ENCODE measurements at places on chromosomes 11 and 22. TPM values are rescaled to one million over a fixed set of nuclear protein-coding genes. Genes with fewer than 3 reads are reported as not detected.

The TBX10 gene
- 1.1 TPM for polyA plus RNA-seq

The TEX54 gene
- 3.0 TPM for polyA plus RNA-seq

The GP1BB gene
- polyA plus RNA-seq: 83.2 TPM

The RABL2B gene
- 33.0 TPM for polyA plus RNA-seq

The OR5P2 gene
- polyA plus RNA-seq: not detected

All from cardiac muscle cell (in vitro differentiated cells and primary cell).